ENCODE measurements at places on chromosomes 11 and 22. TPM values are rescaled to one million over a fixed set of nuclear protein-coding genes. Genes with fewer than 3 reads are reported as not detected.

The OR5AP2 gene
- total RNA-seq, result not detected

GRCh38 chr11:69894181-69894611 lies 75.0 kb upstream of the FGF3 start:
- peak; percentile 17 for DNase-seq

- DNase-seq, result no peak
Observed at GRCh38 chr22:42064629-42065028, 6.0 kb downstream of the NAGA start.

GRCh38 chr11:12224537-12224893 lies 114.1 kb downstream of the MICAL2 start:
- DNase-seq, result peak; percentile 84

DNA sequence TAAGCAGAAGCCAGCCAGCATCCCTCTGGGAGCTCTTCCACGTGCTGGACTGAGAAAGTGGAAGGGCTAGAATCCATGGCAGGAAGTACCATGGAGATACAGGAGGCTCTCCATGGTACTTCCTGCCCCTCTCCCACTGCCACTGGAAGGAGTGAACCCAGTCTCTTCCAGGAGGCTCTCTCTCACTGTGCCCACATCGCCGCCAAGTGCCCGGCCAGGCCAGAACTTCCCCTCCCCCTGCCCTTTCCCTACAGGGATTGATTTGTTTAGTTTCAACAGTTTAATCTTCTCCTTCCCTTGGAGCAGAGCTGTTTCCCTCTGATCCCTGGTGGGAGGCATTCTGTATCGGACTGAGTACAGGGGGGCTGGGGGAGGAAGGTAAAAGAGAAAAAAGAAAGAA lies 133.6 kb downstream of the DSCAML1 start:
- no peak for DNase-seq
